Activated naive CD4-positive, alpha-beta T cell (primary cell): ENCODE measurements at places on chromosomes 6 and 20.
A peak's percentile ranks its signal among the peaks of the same experiment; 100 is the strongest.

DNA sequence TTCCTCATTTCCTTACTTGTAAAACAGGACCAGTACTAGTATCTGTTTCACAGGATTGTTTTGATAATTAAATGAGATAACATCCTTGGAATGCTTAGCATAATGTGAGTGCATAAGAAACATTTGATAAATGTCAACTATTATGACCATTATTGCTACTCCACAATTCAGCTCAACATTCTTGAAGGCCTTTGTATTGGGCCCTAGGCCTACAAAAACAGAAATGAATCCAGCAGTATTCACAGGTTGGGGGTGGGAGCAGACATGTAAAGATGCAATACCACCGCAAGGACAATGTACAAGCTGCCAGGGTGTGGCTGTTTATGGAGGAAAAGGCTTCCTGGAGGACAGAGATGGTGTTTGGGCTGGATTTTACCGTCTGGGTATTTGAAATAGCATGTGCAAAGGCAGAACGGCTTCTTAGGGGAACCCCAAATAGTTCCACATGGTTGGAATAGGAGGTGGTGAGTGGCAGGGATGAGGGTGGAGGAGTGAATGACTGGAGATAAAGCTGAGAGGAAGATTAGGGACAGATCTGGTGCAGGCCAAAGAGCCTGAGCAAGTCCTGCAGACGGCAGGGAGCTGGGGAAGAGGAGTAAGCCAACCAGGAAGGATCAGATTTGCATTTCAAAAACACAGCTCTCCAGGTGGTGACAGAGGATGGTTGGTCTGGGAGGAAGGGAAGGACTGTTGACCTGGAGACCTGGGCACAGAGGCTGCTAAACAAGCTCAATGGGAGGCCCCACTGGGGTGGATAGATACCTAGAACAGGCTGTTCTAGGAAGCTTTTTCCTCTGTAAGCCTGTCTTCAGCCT lies 57.0 kb upstream of the EPB41L1 start:
- no peak for DNase-seq

DNA sequence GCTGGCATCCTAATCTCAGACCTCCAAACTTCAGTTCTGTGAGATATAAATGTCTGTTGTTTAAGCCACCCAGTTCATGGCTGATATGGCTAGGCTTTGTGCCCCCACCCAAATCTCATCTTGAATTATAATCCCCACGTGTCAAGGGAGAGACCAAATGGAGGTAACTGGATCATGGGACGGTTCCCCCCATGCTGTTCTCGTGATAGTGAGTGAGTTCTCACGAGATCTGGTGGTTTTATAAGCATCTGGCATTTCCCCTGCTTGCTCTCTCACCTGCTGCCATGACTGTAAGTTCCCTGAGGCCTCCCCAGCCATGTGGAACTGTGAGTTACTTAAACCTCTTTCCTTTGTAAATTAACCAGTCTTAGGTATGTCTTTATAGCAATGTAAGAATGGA lies 56.7 kb downstream of the KIAA0319 start:
- no peak for DNase-seq

DNA sequence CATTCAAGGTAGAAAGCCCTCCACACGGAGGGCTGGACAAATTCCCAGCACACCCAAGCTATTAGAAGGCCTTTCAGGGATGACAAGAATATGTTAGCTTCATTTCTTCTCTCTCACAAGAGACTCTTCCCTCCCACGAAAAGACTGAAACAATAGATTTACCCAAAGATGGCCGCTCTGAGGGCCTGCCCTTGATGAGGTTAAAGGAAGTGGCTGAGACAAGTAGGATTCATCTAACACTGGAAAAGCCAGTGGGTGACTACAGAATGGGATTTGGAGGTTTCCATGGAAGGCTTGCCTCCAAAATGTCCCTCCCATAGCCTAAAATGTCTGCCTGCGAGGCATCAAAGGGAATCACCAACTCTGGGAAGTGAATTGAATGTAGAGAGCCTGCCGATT lies 277.6 kb downstream of the CLIC5 start:
- no peak for DNase-seq

GRCh38 chr6:3068329-3069214 lies at the start of gene RIPK1:
Gene RIPK1 (plus strand): TSS chr6:3068494. CDS start chr6:3076824, 8,330 bp downstream.
- DNase-seq = peak; percentile 90

- no peak for DNase-seq
Measured at GRCh38 chr20:63625771-63626423, 1.0 kb downstream of the GMEB2 start.

DNA sequence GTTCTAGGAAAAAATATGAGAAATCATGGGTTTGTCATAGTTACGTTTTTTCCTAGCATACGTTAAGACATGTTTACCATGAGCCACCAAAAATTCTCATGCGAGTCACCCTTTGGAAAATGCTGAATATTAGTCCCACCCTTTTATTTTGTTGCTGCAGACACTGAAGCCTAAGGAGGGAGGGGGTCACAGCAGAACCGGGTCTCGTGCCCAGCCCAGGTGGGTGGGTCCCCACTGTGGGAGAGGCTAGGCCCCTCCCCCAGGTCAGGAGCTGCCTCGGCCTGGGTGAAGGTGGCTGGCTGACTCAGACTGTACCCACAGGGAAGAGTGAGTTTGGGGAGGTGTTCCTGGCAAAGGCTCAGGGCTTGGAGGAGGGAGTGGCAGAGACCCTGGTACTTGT lies 26.2 kb upstream of the SRF start:
- DNase-seq = no peak

DNA sequence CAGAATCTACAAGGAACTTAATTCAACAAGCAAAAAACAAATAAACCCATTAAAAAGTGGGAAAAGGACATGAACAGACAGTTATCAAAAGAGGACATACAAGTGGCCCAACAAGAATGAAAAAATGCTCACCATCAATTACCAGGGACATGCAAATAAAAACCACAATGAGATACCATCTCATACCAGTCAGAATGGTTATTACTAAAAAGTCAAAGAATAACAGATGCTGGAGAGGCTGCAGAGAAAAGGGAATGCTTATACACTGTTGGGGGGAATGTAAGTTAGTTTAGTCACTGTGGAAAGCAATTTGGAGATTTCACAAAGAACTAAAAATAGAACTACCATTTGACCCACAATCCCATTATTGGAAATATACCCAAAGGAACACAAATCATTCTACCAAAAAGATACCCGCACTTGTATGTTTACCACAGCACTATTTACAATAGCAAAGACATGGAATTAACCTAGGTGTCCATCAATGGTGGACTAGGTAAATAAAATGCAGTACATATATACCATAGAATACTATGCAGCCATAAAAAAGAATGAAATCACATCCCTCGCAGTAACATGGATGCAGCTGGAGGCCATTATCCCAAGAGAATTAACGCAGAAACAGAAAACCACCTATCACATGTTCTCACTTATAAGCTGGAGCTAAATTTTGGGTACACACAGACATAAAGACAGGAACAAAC lies 48.4 kb downstream of the RNGTT start:
- DNase-seq = no peak

DNA sequence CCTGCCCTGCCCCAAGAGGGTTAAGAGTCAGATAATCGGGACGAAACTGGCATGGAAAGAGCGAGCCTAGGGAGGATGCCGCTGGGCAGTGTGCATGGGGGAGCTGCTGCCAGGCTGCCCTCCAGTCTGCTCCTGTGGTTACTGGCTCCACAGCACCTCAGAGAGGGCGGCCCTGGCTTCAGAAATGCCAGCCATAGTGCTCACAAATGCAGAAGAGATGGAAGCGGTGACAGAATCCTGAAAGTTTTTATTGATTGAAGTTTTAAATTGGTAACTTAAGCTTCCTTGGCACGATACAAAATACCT lies 57.9 kb downstream of the VAPB start:
- no peak for DNase-seq

GRCh38 chr6:142055219-142055618 lies 77.5 kb upstream of the GJE1 start:
- no peak for DNase-seq

- DNase-seq = no peak
Measured at GRCh38 chr20:56414842-56415765, 3.0 kb downstream of the CASS4 start.

DNA sequence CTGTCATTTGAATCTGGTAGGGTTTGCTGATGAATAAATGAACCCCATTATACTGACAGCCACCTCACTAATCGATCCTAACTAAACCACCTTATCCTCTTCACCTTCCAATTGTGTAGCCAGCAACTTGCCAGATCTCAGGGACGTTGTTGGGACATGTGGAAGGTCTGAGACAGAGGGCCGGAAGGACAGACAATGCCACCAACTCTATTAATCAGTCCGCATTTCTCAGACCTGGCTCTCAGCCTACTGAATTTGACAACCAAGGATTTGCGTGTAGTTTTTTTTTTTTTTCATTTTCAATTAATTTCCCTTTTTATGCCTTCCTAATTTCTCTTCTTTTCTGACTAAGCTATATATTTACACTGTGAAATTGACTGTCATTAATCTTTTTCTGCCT lies 122.5 kb downstream of the CARMIL1 start:
- DNase-seq = no peak

- no peak for DNase-seq
Measured at GRCh38 chr6:168032005-168032760, 34.7 kb downstream of the KIF25 start.

- no peak for DNase-seq
Measured at GRCh38 chr6:39338397-39338796, 15.9 kb upstream of the KCNK16 start.

- DNase-seq = no peak
Measured at GRCh38 chr6:154661768-154662167, 71.4 kb upstream of the SCAF8 start.

DNA sequence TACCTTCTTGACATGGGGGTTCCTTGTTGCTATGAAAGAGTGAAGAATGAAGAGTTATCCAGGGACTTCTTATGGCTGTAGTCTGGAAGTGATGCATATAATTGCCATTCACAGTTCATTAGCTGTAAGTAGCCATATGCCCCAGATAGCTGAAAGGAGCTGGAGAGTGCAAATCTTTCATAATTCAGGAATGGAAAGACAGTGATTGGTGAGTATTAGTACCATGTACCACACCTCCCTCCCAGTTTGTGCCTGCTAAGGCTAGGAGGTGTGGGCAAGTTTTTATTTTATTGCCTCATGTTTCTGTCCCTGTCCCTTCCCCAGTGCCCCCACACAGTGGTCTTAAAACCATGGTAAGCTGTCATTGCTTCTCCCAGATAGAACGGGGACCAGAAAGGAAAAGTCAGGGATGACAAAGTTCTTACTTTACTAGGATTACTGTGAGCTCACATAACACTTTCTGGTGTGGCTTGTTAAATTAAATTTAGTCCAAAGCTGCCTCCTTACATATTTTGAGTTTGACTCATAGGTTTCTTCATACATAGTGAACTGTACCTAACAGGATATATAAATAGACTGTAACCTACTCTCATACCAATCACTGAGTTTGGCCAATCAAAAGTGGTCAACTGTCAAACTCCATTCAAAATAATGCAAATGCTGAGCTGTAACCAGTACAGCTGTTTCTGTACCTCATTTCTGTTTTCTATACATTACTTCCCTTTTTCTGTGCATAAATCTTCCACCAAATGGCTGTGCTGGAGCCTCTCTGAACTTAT lies 119.4 kb downstream of the RFPL4B start:
- no peak for DNase-seq

DNA sequence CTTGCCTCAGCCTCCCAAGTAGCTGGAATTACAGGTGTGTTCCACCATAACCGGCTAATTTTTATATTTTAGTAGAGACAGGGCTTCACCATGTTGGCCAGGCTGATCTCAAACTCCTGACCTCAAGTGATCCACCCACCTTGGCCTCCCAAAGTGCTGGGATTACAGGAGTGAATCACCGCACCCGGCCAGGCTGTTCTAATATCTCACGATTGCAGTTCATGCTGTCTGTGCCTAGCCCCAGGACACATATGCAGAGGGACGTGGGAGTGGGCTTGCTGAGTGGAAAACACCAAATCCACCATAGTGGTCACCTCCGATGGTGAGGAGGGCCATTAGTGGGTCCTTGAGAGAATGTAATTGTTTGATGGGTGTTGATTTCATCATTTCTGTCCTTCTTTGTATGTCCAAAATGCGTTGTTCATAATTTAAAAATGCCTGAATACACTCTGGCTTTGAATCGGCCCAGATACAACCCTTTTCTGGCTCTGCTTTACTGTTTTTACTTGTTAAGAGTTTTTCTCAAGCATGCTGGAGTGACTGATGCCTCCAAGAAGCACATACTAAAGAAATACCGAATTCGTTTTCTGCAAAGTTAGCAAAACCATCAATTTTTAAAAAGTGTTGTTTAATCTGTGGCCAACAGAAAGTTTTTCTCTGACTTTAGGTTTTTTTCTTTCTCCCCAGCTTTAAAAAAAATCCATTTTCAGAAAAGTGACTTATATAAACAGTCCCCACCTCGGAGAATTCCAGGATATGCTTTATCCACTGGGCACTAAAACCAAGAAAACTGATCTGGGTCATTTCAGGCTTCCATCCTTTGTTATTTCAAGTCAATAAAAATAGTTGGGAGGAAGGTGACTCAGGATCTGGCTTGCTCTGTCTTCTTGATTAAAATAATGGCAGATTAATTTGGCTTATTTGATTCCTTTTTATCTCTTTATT lies 18.8 kb upstream of the RALGAPA2 start:
- DNase-seq = no peak

DNA sequence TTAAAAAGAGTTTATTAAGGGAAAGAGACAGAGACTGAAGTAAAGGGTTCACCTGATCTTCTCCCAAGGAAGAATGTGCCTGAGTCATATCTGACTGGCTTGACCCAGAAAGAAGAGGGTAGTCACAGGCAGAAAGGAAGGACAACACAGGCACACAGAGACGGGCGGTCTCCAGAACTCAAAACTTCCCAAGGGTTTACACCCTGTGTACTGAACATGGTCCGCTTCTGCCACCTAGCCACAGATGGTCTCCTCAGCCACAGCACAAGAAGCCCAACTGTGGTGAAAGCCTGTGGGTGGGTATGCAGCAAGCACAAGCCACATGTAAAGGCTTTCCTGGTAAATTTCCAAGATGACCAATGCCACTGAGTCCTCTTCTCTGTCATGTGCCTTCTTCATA lies 17.2 kb downstream of the UNC5CL start:
- DNase-seq = no peak

- DNase-seq = no peak
Measured at GRCh38 chr20:34578521-34578920, 20.0 kb downstream of the MAP1LC3A start.

- DNase-seq = no peak
Measured at GRCh38 chr20:48331518-48332286, 496.1 kb downstream of the PREX1 start.

DNA sequence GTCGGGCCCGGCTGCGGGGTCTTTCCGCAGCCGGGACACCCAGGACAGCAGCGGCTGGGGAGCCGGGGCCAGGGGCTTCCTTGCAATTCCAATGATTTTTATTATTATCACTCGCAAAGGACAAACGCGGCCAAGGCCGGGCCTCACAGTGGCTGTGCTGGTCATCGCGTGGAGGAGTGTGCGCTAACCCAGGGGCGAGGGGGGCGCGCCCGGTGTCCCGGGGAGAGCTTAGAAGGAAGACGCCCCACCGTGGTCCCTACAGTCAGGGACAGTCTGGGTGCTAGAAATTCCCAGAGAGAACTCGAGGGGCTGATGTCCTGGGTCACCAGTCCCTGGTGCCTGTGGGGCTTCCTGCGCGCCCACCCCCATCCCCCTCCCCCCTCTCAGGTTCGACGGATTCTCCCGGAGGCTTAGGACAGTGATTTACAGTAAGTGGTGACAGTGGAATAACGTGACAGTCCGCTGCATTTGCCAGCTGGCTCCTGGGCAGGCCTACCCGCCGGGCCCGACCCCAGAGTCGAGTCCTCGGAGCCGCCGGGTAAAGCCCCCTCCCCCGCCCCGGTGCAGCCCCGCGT lies 9.5 kb downstream of the FOXC1 start:
- no peak for DNase-seq
